BJ (cell line): ENCODE measurements at places on chromosomes 2 and 18. TPM values are rescaled to one million over a fixed set of nuclear protein-coding genes. Genes with fewer than 3 reads are reported as not detected.

The MAP2 gene
- polyA plus RNA-seq = 3.5 and 3.7 TPM in 2 replicates

The CBLN2 gene
- polyA plus RNA-seq = not detected in 2 replicates

The ABHD1 gene
- polyA plus RNA-seq = 0.07 TPM in 1 of 2 replicates, not detected in the other

DNA sequence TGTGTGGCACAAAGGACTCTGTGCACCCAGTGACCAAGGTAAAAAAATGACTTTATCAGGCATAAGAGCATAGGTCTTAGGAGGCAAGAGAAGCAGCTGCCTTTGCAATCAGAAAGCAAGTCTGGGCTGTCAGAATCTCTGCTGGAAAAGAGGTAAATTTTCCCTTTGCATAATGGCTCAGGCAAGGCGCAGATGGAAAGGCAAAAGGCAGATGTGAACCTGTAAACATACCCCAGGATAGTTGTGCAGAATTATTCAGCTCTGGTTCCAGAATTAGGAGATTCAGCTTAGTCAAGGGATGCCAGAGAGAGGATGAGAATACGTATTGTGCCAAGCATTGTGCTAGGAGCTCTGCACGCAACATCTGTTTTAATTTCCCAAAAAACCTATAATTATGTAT, 258.7 kb downstream of the CLIP4 start:
- no peak for DNase-seq

- DNase-seq = no peak
These were observed 43.6 kb downstream of the SETBP1 start for GRCh38 chr18:44724105-44724778.

DNA sequence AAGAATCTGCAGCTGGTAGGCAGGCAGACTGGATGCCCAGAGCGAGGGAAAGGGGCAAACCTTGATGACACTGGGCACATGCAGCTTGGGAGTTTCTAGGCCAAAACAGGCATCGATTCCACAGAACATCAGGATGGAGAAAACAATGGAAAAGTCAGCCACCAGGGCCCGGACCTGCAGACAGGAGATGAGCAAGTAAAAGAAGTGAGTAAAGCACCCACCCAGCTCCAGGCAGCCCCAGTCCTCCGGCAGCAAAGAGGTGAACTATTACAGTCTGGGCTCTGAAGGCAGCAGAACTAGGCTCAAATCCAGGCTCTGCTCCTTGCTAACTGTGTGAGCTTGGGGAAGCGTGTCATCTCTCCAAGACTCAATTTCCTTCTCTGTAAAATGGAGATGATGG, 36.6 kb downstream of the MTHFD2 start:
- no peak for DNase-seq
